ENCODE measurements at places on chromosomes 13 and 19.
A peak's percentile ranks its signal among the peaks of the same experiment; 100 is the strongest.

DNA sequence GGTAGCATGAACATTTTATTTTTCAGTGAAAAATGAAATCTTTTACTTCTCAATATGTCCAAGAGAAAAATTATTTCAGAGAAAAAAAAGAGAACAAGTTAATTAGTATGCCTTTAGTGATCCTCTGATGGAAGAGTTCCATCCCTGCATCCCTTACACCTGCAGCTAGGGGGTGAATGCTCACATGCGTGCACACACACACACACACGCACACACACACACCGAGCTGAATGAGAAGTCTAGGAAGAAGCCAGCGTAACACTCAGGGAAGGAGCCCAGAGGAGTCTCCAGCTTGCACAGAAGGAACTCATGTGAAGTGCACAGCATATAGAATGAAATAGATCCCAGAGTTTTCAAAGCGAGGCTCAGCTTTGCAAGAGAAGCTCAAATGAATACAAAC is 510.5 kb downstream of the IRS2 start:
- no peak for DNase-seq

- no peak for DNase-seq
These were observed 27.4 kb downstream of the EFNA2 start for GRCh38 chr19:1312767-1313694.

GRCh38 chr19:40413291-40413845 is at the start of gene PRX:
TSS of gene PRX (minus strand) at chr19:40413378. CDS start at chr19:40407932, 5,446 bp downstream.
- DNase-seq, result no peak

GRCh38 chr13:104832231-104832630 is 1703.2 kb downstream of the EFNB2 start:
- DNase-seq, result no peak

DNA sequence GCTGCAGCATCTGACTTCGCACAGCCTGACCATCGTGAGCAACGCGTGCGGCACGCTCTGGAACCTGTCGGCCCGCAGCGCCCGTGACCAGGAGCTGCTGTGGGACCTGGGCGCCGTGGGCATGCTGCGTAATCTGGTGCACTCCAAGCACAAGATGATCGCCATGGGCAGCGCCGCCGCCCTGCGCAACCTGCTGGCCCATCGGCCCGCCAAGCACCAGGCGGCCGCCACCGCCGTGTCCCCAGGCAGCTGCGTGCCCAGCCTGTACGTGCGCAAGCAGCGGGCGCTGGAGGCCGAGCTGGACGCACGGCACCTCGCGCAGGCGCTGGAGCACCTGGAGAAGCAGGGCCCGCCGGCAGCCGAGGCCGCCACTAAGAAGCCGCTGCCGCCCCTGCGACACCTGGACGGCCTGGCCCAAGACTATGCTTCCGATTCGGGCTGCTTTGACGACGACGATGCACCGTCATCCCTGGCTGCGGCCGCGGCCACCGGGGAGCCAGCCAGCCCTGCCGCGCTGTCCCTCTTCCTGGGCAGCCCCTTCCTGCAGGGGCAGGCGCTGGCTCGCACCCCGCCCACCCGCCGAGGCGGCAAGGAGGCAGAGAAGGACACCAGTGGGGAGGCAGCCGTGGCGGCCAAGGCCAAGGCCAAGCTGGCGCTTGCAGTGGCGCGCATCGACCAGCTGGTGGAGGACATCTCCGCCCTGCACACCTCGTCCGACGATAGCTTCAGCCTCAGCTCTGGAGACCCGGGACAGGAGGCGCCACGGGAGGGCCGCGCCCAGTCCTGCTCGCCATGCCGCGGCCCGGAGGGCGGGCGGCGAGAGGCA is 13.6 kb downstream of the C19orf25 start:
- peak; percentile 45 for DNase-seq

DNA sequence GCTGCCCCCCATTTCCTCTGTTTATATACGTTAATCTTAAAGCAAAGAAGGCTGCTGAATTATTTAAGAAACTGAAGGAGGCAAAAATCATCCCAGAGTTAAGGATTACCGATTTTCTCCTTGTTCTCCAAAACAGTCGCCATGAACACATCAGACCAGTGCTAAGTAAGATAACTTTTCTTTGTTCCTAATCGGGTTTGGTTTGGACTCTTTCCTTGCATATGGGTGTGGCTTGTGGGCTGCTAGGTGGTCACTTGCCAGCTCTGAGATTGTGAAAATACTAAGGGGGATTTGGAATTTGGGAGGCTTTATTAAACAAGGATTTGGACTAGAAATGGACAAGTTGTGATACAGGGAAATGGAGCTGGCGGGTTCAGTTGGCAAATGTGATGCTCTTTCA is 212.1 kb downstream of the OXGR1 start:
- DNase-seq, result no peak

DNA sequence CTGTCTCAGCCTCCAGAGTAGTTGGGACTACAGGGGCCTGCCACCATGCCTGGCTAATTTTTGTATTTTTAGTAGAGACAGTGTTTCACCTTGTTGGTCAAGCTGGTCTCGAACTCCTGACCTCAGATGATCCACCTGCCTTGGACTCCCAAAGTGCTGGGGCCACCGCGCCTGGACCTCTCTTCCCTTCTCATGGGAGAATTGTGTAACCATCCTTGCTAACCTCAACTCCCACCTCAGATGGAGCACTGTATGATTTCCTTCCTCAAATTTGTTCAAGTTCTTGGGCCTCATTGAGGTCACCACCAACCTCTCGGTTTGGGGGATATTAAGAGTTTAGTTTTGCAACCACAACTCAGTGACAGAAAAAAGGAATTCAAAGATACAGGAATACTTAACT is 10.7 kb downstream of the LILRA5 start:
- DNase-seq, result no peak

DNA sequence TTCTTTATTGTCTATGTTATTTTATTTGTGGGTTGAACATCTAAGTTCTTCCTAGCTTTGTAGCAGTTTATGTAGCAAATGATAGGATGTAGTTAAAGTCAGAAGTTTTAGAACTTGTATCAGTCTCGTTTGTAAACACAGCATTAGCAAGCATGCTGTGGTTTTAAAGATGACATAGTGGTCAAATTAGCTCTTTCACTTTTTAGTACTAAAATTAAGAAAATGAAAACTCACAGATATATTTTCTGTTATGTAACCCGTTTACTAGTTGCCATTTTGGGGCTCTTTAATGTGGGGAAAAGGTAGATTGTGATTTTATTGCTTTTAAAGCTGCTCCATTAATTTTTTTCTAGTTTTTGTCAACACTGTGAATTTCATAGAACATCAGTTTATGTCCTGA is 216.5 kb downstream of the PCCA start:
- no peak for DNase-seq

DNA sequence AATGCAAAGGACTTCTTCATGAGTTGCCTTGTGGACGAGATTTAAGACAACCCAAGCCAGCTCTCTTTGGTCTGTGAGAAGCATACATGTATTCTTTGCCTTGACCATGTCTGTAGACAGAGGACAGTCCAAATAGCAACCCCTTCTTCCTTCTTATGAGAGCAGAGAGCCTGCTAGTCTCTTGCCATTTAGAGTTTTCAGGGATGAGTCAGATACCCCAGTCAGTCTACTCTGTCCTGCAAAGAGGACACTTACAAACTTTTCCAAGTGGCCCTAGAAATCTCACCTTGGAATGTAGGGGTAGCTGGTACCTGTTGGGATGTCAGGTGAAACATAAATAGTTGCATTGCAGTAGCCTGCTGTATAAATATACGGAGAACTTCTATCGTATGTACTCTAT is 36.7 kb downstream of the DNAJC3 start:
- no peak for DNase-seq

GRCh38 chr13:46721054-46721453 is 75.9 kb downstream of the ESD start:
- DNase-seq, result peak; percentile 47

DNA sequence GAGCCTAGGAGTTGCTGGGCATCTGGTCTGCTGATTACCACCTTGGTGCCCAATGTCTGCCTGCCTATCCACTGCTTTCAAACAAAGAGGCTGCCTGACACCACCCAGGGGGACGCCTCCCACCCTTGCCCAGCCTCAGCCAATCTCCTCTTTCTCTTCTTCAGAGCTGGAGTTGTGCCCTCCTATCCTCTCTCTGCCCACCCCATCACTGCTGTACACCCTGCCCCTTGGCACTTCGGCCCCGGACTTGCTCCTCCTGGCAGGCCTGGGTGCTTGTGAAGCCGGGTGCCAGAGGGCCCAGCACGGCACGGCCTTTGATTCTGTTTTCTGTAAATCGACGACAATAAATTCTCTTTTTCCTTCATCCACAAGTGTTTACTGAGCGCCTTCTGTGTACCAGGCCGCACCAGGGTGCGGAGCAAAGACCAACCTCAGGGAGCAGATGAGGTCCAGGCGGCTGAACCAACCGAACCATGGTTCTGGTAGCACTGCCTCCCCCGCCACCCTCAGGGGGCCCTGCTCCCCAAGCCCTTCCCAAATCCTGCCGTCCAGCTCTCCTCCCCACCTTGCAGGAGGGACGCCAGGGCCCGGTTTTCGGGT is 5.0 kb downstream of the RNF225 start:
- DNase-seq, result no peak

GRCh38 chr19:2618611-2619010 is 83.9 kb downstream of the GNG7 start:
- peak; percentile 80 for DNase-seq

DNA sequence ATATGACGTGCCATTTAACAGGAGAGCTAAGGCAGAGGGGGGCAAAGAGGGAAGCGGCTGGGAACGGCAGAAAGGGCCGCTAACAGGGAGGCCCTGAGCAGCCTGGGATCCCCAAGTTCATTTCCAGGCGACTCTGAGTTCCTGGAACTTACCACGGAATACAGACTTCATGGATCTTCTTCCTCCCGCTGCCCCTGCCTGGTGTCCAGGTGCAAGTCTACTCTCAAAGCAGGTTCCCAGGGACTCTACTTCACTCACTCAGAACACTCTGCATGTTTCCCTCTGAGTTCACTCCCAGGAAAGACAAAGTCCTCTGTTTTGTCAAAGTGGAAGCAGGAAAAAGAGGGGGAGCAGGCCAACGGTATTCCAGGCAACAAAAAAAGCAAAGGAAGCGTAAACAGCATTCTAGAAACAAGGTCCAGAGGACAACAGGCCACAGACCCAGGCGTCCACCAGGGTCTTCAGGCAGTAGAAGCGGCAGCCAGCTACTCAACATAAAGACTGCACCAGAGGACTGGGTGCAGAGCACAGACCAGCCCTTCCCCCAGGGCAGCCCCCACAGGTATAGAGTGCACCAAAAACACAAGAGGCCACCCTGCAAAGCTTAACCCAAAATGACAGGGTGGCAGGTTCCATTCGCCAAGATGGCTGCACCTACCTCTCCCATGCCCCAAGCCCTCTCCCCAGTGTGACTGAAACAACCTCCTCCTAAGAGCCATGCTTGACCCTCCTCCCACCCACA is 3.0 kb downstream of the MIER2 start:
- DNase-seq, result no peak

DNA sequence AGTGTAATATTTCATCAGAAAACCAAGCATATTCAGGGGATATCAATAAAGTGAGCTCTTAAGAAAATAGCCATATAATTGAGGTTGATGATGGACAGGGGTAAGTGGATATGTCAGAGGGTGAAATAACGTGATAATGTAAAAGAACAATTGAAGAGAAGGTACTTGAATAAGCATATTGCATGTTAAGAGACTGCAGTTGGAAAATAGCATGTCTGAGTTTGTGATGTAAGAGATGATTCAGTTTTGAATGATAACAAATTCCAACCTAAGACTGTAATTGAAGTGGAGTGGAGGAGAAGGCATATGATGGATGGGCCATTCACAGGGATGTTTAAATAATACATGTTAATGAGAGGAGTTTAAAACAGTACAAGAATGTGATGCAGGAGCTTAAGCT is 1633.5 kb downstream of the SLITRK1 start:
- DNase-seq, result no peak

DNA sequence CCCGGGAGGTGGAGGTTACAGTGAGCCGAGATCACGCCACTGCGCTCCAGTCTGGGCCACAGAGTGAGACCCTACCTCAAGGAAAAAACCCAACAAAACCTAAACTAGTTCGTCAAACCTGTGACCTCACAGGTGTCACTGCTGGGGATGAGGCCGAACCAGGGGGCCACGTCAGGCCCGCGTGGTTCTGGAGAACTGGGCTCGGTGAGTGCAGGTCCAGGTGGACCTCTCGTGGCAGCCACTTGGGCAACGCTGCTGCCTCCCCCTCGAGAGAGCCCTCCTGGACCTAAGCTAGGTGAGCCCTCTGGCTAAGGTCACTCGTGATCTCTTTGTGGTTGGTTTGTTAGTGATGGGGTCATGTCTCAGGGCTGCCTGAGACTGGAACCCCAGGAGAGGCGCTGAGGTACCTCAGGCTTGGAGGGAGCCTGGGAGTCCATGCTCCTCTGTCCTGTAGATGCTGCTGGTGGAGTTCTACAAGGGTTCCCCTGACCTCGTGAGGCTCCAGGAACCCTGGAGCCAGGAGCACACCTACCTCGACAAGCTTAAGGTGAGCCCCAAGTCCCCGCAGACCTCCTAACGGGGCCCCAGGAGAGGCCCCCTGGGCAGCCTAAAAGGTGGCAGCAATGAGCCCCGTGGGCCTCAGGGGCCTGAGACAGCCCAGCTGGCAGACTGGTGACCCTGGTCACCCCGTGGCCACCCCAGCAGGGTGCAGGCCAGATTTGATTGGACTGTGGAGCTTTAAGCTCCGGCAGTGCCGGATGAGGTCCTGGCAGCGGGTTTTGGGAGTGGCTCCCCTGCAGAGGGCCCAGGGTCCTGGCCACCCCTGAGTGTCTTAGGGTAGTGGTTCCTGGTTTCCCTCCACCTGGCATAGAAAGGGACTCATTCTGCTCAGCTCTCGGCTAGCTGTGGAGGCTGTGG is 15.6 kb downstream of the MPND start:
- no peak for DNase-seq

- no peak for DNase-seq
These were observed 40.0 kb upstream of the POU2F2 start for GRCh38 chr19:42172261-42172660.

- no peak for DNase-seq
These were observed 178.0 kb downstream of the KCTD12 start for GRCh38 chr13:76708138-76708688.

- no peak for DNase-seq
These were observed 32.9 kb upstream of the CPB2 start for GRCh38 chr13:46137627-46138317.

GRCh38 chr13:46521921-46522747 is 30.8 kb upstream of the LRCH1 start:
- DNase-seq, result no peak

DNA sequence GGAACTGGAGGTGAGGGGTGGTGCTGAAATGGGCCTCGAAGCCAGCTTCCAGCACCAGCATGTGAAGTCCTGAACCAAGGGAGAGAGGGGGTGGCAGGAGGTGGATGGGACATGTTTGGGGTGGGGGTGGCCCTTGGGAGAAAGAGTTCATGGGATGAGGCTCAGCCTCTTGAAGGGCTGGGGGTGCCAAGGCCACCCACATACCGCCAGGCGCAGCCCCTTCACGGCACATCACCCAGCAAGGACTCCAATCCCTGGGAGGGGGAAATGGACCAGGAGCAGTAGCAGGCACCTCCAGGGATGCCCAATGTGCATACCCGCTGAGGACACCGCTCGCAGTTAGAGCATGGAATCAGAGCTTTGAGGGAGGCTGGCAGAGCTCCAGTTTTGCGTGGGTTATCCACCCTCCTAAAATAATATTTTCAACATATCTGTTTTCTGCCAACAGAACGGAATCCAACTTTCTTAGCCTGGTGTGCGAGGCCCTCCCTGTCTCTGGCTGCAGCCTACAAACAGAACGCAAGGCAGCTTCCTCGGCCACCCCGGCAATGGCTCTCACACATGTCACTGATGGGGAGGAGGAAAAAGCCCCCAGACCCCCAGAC is 140.5 kb upstream of the VSTM2B start:
- DNase-seq, result no peak

- no peak for DNase-seq
These were observed 314.3 kb downstream of the SLITRK1 start for GRCh38 chr13:83568019-83568418.
